ENCODE measurements at places on chromosomes 1 and 21.
A peak's percentile ranks its signal among the peaks of the same experiment; 100 is the strongest.

DNA sequence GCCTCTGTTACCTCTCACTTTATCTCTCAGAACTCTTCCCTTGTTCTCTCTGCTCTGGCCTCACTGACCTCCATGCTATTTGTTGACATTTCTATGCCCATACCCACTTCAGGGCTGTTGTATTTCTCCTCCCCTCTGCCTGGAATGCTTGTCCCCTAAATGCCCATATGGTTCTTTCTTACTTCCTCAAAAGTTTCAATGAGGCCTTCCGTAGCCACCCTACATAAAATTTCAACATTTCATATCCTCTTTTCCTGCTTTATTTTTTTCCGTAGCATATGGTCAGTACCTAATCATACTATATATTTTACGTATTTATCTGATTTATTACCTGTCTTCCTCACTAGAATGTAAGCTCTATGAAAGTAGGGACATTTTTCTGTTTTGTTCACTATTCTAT lies 47.1 kb upstream of the ZYG11A start:
- DNase-seq, result no peak

DNA sequence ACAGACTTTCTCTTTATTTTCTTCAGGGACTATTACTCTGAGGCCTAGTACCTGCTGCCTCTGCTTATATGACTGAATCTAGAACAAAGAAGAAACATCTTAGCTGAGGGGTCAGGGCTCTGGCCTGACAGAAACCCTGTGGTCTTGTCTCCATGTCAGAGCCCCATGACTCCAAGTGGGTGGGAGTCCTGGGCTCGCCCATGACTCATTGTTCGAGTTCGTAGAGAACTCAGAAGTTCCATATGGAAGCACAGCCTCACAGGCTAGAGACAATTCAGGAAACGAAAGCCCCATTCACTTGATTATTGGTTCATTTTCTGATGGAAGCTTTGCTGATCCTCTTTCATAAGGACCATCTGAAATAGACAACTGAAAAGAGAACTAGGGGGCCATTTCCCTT lies 73.2 kb downstream of the CD58 start:
- DNase-seq, result no peak

DNA sequence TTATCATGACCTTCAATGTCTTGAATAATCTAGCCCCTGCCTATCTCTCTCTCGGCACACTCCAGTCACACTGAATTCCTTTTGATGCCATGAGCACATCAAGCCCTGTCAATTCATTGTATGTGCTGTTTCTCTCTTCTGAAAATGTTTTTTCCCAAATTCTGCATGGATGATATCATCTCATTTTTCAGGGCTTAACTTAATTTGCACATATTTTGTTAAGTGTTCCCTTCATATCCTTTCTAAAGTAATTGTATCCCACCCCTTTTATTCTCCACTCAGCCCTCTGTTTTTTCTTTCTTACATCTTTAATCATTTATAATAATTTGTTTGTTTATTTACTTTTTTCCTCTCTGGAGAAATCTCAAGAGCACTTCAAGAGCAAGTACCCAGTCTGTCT lies 149.9 kb downstream of the ZNF326 start:
- no peak for DNase-seq

DNA sequence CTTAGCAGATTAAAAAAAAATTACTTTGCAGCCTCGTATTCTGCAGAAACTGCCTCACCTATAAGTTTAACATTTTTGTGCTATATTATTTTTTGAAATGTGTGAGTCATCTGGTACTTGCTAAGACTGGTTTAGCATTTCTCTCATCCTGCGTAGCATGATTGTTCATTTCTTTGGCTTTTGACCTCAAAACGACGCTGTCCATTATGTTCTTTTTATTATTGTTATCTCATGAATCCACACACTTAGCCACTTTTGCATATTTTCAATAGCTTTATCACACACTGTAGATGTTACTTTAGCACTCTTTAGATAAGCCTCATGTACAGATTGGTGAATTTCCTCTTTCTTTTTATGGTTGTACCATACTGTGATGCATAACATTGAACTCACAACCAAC lies 1004.9 kb upstream of the NCAM2 start:
- no peak for DNase-seq

GRCh38 chr1:87204441-87204840 lies 124.2 kb upstream of the LMO4 start:
- no peak for DNase-seq

DNA sequence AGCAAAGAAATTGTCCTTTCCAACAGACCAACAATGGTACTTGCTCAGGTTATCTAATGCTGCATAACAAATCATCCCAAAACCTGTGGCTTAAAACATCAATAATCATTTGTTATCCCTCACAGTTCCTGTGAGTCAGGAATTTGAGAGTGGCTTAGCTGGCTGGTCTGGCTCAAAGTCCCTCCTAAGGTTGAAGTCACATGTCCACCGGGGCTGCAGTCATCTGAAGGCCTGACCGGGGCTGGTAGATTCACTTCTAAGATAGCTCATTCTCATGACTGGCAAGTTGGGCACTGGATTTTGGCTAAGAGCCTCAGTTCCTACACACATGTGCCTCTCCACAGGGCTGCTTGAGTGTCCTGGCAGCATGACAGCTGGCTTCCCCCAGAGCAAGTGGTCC lies 16.9 kb downstream of the ERI3 start:
- no peak for DNase-seq

DNA sequence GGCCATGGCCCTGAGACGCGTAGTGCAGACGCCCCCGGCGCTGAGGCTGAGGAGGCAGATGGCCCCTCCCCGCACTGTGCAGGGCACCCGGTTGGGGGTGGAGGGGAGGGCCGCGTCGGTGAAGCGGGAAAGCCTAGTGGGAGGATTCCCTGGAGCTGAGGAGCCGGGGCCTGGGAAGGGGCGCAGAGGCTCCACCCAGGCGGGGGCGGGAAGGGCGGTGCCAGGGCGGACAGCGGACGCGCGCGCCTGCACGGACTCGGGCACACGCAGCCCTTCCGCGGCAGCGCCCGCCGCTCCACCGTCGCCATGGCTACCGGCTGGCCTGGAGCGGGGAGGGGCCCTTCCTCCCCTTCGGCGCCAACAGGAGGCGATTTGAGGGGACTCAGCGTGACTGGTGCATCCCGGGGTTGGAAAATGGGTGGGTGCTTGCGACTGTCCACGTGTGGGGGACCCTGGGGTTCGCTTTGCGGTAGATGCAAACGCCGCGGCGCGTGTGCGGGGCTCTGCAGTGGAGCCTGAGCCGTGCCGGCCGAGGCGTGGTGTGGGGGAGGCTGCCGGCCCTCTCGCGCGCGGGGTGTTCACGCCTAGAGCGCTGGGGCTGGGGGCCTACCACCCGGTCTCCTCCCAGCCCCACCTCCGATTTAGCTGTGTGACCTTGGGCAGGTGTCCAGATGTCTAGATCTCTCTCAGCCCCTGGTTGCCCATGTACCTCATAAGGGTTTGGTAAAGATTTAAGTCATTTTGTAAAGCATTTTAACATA lies 35.1 kb downstream of the PTPRF start:
- DNase-seq, result peak; percentile 82

- DNase-seq, result no peak
Observed at GRCh38 chr1:27298632-27299384, 23.2 kb upstream of the TMEM222 start.

GRCh38 chr1:43177691-43178090 lies 5.6 kb downstream of the CFAP57 start:
- DNase-seq, result no peak

GRCh38 chr1:155134880-155135414 lies 705 bp upstream of the SLC50A1 start:
- DNase-seq, result peak; percentile 77

GRCh38 chr1:31222176-31222575 lies 17.5 kb downstream of the NKAIN1 start:
- DNase-seq, result no peak

DNA sequence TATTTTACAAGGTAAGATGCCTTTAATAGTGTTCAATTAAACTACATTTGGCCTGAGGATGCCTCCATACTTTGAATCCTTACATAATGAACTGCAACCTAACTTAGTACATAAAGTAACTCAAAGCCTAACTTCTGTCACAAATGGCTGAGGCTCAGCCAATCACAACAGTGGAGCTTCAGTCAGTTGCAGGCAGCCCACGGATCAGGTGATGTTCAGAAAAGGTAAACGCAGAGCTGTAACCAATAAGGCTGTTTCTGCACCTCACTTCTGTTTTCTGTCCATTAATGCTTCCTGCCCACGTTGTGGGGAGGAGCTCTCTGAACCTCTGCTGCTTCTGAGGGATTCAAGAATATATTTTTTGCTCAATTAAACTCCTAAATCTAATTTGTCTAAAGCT lies 94.8 kb upstream of the KIAA0040 start:
- no peak for DNase-seq

- DNase-seq, result peak; percentile 31
Observed at GRCh38 chr1:95117207-95118066, at the start of gene TLCD4. TLCD4 (plus strand) TSS chr1:95117355; CDS start chr1:95143902, 26,547 bp downstream.

DNA sequence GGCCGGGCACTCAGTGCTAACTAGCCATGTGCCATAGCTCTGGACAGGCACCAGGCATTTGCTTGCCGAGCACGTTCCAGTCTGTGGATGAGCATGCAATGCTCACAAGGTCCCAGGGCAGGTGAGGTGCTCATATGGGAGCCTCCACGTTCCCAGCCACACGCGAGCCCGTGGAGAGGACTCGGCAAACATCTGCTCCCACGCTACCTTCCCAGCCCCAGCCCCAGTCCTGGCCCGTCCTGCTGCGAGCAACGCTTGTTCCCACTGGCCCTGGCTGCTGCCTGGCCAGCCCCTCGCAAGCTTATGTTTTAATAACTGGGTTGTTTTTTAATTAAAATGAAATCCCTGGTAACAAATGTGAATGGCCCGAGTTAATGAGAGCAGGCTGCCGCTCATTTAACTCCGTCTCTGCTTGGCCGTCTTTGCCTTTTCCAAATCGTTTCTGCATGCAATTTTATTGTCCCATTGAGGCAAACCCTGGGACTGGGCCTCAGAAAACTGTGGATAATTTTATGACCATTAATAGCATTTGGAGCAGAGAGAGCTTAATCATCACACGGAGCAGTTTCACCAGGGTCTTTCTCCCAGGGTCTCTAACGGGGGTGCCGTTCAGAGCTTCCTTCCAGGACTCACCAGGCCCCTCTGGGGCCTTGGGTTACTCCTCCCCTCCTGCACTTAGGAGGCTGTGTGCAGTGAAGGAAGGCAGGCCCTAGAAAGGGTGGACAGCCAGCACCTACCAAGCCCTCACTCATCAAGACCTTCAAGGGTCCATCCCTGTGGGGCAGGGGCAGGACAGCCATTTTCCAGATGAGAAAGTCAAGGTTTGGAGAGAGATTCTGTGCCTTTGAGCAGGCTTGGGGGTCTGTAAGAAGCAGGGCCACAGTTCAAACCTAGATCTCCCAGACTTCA lies 136.8 kb downstream of the GLIS1 start:
- DNase-seq, result no peak

GRCh38 chr1:245512980-245513578 lies 358.3 kb downstream of the KIF26B start:
- DNase-seq, result no peak

- DNase-seq, result no peak
Observed at GRCh38 chr1:218592688-218593087, 247.6 kb downstream of the TGFB2 start.

- DNase-seq, result no peak
Observed at GRCh38 chr1:51997974-51998382, 7.5 kb upstream of the RAB3B start.

DNA sequence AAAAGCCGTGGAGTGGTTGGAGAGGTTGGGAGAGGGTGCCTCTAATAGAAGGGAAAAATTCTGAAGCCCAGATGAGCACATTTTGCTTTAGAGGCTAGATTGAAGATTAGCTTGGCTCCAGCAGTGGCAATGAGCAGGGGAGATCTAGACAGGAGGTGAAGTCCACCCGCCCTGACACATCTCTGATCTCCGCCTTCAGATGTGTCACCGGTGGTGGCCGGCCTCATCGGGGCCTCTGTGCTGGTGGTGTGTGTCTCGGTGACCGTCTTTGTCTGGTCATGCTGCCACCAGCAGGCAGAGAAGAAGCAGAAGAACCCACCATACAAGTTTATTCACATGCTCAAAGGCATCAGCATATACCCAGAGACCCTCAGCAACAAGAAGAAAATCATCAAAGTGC lies 8.4 kb downstream of the SYT11 start:
- no peak for DNase-seq

- DNase-seq, result no peak
Observed at GRCh38 chr1:221429264-221429663, 312.6 kb downstream of the DUSP10 start.

DNA sequence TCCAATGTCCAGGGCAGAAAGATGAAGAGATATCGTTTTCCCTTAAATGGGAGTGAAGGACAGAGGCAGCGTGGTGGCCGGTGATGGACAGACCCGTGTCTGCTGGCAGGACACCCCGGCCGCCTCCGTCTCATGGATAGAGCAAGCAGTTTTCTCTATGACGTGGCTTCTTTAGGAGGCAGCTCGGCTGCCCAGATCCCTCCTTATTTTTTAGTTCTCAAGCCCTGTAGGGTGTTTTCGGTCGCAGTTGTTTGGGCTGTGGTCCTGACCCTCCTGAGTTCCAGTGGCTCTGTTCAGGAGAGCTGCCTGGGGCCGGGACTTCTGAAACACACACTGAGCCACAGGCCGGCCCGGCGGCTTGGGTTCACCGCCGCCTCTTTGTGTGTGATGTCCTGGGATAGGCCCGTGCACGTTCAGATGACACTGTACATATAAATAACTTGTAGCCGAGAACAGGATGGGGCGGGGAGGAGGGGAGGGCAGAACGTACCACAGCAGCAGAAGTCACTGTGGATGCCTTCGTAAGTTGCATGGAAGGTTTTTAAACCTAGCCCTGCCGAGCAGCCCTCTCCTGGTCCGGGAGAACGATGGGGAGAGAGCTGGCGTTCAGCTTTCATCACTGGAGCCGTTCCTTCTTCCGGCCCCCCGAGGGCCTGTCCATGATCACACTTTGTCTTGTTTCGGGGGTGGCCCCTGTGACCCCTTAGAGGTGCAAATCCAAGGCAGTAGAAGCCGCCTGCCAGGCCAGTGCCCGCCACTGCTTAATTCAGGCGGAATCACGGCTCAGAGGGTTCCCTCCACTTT lies 65.2 kb downstream of the SIK1 start:
- DNase-seq, result no peak

GRCh38 chr21:33403128-33403785 lies at the start of gene IFNGR2:
IFNGR2 (plus strand) TSS chr21:33403413; CDS start chr21:33403544, 131 bp downstream.
- no peak for DNase-seq

DNA sequence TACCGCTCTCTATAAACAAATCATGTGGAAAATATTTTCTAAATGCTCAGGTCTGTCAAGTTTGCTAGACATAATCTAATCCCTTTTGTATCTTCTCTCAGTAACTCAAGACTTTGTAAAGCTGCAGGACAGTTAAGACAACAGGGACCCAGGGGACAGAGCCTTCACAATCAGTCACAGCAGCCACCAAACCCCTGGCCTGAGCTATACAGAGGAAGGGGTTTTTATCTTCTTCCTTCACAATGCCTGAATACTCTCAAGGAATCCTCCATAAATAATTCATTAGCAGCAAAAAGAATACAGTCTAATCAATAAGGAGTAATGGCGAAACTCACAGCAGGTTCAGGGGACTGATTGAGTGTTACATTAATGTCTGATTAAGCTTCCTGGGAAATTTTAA lies 368.3 kb downstream of the SMYD3 start:
- no peak for DNase-seq

GRCh38 chr1:102550729-102551384 lies 554.1 kb upstream of the OLFM3 start:
- DNase-seq, result no peak

GRCh38 chr1:151346769-151347522 lies at the start of gene RFX5:
RFX5 (minus strand) TSS chr1:151347252; CDS start chr1:151346320, 932 bp downstream.
- peak; percentile 98 for DNase-seq
